Cardiac fibroblast (primary cell): ENCODE measurements at places on chromosomes 5 and 9.

DNA sequence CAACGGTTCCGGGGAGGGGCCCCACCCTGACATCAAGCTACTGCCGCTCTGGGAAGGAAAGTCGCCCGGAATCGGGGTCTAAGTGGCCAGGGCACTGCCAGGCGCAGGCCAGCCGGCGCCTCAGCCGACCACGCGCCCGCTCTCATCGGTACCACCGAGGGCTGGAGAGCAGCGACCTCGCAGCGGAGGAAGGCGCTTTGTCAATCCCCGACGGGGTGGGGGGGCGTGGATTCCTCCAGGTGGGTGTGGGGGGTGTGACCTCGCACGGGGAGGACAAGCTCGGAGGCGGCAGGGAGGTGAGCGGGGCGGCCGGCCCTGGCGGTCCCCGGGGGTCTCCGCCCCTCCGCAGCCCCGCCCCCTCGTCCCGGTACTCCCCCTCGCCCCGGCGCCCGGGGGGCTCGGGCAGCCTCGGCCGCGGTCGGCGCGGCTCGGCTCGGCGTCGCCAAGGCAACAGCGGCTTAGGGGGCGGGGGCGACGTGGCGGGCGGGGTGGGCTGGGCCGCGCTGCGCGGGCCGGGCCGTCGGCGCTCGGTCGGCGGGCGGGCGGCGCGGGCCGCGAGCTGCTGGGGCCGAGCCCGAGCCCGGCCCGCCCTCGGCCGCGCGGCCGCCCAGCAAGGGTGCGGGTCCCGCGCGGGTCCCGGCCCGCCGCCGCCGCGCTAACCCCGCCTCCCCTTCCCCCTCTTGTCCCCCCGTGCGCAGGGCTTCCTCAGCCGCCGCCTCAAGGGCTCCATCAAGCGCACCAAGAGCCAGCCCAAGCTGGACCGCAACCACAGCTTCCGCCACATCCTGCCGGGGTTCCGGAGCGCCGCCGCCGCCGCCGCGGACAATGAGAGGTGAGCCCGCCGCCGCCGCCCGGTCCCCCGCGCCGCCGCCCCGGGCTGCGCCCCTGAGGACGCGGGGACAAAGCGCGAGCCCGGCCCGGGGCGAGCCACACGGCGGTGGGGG lies 47.5 kb downstream of the DAB2IP start:
- DNase-seq: peak; percentile 38

DNA sequence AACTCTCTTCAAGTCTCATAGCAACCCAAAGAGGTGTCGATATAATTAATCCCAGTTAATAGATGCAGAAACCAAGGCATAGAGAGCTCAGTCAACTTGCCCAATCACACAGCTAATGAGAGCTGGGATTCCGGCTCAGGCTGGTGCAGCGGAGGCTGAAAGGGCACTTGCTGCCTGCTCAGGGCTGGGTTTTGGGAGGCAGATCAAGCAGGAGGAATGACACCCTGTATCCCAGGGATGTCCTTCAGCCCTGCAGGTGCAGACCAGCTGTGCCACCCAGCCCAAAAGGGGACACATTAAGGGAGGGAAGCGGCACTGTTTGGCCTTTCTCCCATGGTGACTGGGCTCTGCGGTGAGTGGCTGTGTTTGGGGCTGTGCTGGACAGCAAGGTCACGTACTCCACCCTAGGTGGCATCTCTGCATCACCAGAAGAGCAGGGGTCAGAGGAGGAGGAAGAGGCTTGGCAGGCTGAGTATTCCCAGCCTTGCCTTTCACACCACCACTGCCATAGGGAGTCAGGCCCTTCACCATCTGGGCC lies 124.1 kb downstream of the MVB12B start:
- DNase-seq: no peak

GRCh38 chr5:37501152-37501551 lies 122.0 kb downstream of the WDR70 start:
- DNase-seq: peak; percentile 15

DNA sequence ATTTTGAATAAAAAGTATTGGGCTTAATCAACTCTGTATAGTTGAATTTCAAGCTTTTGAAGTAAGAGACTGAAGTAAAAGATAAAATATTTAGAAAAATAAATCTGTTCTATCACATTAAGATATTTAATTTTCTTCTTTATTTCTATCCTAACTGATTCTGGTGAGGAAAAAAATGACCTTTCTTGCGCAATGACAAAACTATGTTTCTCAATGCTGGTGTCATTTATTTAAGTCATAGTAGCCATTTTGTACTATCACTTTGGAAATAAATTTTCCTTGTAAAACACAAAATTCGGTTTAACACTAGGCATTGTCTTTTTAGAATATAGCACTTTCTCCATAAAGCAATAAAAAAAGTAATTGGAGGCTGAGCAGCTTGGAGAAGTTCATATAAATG lies 728.0 kb downstream of the CDH9 start:
- DNase-seq: no peak

DNA sequence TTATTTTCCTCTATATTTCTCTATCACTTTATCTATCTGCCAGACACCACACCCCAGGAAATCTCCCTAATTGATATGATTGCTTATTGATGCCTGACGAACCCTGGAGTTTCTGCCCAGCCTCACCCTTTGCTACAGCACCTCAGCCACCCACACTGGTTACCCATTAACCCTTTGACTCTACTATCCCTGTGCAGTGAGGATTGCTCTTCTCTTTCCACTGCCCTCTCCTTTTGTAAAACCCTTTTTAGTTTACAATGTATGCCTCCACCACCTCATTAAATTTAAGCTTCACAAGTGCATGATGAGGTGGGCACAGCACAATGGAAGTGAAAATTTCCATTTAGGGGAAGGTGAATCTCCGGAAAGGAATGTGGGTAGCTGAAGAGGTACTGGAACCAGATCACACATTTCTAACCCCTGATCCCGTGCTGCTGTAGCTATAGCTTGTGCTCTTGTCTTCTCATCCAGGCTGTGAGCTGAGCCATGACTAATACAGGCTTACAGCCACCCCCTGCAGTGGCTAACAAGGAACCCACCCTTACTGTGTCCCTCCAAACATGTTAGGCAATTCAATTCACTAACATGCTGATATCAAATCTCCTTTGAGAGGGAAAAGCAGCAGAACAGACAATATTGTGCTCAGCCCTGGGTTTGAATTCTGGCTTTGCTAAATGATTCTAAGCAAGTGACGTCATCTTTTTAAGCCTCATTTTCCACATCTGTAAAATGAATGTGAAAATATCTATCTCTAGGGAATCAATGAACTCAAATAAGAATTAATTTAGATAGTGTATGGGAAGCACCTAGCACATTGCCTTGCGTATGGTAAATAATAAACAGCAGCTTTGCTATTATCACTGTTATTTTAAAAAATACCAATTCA lies 186.9 kb upstream of the TRIM32 start:
- DNase-seq: peak; percentile 69

DNA sequence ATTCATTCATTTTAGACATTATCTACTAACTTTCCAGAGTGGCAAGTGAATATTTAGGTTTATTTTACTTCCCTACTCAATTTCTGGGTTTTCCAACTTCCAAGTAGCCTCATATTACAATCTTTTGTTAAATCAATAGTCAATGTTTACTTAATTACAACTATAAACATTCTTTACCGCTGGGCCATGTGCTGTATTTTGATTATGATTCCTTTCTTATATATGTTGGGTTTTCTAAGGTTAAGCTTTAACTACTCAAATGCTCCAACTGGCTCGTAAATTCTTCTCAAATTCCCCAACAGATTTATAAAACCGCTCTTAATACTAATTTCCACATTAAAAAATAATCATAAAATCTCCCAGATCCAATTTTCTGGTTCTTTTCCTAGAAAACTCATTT lies 110.1 kb upstream of the ABCA1 start:
- DNase-seq: no peak

- DNase-seq: no peak
These were observed 60.5 kb downstream of the DAP start for GRCh38 chr5:10700516-10700915.

DNA sequence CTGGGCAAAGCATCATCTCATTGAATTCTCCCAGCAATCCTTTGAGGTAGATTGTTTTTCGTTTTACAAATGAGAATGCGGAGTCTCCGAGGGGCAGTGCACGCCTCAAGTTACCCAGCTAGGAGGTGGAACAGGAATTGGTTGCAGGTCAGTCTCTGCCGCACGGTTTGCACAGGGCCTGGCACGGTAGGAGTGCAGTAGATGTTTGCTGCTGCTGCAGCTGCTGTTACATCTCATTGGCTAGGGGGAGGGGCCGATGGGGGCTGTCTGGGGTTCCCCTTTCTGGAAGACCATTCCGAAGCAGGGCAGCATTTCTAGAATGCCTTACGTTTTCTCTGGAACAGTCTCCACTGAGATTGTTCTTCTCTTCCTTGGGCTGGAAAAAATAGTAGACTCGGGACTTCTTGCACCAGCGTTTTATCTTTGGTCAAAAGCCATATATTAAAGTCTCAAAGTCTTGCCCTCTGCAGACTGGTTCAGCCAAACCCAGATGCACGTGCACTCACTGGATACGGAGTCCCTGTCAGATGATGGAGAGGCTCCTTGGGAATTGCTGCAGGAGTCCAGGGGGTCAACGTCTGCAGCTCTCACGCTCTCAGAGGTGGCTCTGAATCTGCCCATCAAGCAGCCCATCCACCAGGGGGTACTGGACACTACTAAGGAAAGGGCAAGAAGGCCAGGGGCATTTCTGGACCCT lies 1.2 kb downstream of the USP20 start:
- no peak for DNase-seq

DNA sequence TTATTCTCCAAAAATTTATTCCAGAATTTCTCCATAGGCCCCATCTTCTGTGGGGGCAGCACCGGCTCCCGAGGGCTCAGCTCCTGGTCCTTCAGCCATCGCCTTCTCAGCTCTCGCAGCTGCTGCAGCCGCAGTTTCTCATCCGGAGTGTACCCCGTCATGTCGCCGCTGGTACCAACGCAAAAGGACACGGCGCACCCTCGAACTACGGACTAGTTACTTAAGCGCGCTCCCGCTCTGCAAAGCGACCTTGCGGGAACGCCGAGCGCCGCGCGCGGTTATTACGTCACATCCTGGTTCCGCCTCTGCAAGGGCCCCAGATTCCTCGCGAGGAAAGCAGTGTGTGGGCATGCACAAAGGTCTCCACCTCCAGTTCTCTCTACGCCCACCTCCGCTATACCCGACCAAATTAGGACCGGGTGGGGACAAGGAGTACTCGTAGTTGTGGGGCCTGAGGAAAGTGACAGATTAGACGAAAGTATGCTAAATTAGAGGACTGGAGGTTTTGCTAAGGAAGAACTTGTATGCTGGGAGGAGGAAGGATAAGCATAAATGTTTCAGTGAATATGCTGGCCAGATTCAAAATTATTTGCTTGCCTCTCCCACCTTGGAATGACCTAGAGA lies at the start of gene NDUFB6:
TSS of gene NDUFB6 (minus strand) at position 260 of the 624 bp plus-strand sequence. CDS start at position 161, 99 bp downstream.
- DNase-seq: peak; percentile 95

DNA sequence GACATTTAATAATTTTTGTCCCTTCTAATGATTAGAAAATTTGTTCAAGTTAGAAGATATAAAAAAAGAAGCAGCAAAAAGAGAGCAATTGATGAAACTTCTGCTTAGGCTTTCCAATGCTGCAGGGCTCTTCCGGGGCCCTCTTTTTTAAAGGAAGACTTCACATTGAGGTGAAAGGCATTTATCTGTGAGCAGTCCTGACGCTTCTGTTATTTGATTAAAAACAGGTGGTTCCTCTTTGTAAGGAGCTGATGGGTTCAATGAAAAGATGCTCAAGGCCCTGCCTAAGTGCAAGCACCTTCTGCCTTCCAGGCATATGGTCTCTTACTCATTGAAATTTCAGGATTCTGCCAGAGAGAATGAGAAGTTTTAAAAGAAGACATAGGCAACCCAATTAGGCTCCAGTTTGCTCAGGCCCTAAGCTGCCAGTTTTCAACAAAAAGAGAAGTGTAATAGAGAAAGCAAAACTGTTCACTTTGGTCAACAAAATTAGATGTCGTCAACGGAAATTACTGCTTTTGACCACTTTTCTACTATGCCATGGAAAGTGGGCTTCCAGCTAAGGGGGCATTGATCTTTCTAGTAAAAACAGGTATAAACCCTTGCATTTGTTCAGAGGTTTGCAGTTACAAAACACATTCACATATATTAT lies 100.2 kb downstream of the INSYN2B start:
- no peak for DNase-seq

- no peak for DNase-seq
These were observed 221.6 kb downstream of the MAT2B start for GRCh38 chr5:163727028-163727427.

DNA sequence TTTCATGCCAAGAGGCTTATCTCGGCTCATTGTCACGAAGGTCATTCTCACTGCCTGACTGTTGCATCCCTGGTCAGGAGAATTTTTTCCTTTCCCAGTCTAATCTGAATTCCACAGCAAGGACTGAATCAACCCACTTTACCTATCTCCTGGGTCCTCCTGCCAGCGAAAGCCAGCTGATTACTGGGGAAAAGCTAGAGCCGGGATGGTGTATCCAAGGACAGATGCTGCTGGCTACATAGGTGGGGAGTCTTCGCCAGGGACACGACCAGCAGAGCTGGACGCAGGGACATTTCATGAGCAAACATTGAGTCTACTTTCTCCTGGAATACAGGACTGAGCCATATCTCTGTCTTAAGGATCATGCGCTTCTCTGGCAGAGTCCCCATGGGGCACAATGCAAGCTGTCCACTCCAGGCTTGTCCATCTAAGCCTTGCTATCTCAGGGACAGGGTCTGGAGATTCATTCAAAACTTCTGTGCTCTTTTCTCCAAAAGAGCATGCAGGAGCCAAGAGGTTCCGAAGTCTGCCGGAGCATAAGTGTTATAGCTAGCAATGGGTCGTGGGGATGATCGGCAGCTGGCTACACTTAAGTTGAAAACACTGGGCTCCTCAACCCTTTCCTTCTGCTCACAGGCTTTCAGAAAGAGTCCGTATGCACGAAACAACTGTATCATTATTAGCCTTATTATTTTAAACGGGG lies 6.5 kb upstream of the HAND1 start:
- DNase-seq: no peak

GRCh38 chr9:121858788-121859187 lies 207.4 kb downstream of the DAB2IP start:
- DNase-seq: no peak

- DNase-seq: no peak
These were observed 32.4 kb downstream of the AOPEP start for GRCh38 chr9:94758880-94759279.

GRCh38 chr5:13536933-13537332 lies 407.6 kb downstream of the DNAH5 start:
- no peak for DNase-seq
